MCF 10A (cell line): ENCODE measurements at places on chromosomes 2 and 18. TPM values are rescaled to one million over a fixed set of nuclear protein-coding genes. Genes with fewer than 3 reads are reported as not detected.

- no peak for DNase-seq
Observed at GRCh38 chr2:83042053-83042452, 1417.0 kb downstream of the SUCLG1 start.

- DNase-seq, result no peak
Observed at GRCh38 chr2:105540642-105541041, 141.8 kb upstream of the FHL2 start.

DNA sequence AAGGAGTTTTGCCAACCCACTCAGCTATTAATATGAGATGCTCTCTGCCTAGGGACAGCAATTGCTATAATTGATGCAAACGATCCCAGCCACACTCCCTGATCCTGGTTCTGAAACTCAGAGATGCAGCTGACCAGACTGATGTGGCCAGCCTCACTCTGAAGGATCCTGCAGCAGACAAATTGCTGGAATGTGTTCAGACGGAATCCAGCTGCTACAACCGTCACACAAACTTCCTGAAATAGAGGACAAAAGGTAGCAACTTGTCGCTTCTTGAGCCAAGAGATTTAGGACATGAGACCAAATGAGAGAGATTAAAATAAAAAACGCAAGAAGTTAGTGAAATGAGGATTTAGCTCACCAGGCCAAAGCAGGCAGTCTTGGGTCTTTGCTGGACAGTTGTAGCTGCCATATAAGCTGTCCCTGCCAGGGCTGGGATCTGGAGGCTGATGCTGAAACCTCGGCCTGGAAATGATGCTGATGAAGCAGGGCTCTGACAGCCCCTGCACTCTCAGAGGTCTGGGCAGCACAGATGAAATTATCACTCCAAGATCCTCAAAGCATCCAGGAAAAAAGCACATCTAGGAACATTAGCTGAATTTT lies 8.3 kb upstream of the YWHAQ start:
- no peak for DNase-seq

DNA sequence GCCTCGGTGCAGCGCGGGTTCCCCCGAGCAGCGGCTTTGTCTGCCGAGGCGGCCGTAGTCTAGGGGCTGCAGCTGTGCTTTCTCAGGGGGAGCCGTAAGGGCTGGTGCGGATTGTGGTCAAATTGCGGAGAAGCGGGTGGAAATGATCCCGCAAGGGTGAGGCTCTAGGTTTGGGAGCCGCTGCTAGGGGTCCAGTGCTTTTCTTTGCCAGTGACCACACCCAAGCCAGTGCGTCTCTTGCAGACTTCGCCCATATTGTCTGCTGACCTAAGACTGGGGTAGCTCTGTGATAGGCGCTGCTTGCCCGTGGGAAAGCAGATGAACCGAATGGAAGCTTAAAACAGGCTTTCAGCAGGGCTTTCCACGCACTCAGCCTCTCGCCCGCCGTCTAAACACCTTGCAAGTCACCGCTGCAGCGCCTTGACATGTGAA lies 2.1 kb downstream of the DPYSL5 start:
- no peak for DNase-seq

- DNase-seq, result no peak
Observed at GRCh38 chr2:240168546-240169361, 28.3 kb upstream of the OTOS start.

DNA sequence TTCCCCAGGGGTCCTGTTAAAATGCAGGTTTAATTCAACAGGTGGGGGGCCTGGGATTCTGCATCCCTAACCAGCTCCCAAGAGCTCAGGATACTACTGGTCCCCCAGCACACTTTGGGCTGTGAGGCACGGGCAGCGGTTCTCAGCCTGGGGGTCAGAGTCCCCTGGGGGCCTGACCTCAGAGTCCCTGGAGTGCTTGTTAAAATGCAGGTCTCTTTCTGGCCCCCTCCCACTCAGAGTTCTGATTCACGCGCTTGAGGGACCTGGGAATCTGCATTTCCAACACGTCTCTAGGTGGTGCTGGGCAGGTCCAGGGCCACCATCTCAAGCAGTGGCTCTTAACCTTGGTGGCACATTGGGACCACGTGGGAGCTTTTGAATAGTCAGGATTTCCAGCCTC lies 2.8 kb upstream of the OTOS start:
- no peak for DNase-seq

Gene IL1F10
- not detected in 2 replicates for total RNA-seq

GRCh38 chr2:213147538-213147937 lies 3.9 kb downstream of the IKZF2 start:
- no peak for DNase-seq

Gene SCN9A
- total RNA-seq, result 1.3 and 1.9 TPM in 2 replicates

Gene PROKR1
- not detected in 2 replicates for total RNA-seq

DNA sequence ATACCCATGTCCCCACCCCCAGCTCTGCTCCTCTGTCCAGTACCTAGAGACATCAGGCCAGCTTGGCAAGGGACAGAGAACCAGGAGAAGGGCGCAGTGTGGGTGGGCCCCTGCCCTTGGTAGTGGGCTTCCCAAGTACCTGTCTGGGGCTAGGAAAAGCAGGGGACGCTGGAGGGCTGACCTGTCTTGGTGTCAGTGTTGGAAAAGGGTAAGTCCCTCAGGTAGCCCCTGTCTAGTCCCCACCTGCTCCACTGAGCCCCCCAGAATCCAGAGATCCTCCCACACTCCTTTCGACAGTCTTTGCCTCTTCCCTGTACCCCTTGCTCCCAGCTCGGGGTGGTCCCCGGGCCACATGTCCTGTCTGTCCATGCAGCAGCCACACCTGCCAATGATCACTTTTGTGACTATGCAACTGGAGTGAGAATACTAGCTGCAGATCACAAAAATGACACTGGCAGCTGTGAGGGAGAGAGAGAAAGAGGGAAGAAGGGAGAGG lies 14.6 kb downstream of the DNAJB2 start:
- DNase-seq, result no peak

GRCh38 chr18:11906926-11907874 lies 917 bp downstream of the MPPE1 start:
- DNase-seq, result no peak

GRCh38 chr2:156800065-156800653 lies 364.0 kb downstream of the GPD2 start:
- no peak for DNase-seq

GRCh38 chr2:73238149-73238548 lies 4.0 kb downstream of the CCT7 start:
- DNase-seq, result no peak

DNA sequence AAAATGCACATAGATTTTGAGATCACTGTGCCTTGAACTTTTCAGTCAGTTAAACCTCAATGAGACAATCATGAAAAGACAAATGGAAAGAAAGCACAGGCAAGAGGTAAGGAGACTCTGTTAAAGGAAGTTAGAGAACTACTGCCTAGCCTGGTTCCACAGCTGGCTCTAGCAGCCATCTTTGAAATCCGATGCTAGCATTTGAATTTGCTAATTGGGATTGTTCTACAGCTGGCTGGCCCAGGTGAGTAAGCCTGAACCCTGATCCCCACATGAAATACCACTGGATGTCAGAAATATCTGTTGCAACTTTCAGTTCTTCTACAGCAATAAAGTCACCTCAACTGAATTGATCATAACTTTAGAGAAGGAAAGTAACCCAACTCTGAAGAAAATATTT lies 315.2 kb upstream of the CHAC2 start:
- no peak for DNase-seq

Gene RNU2-63P
- total RNA-seq, result 5.0 and 9.1 TPM in 2 replicates
